ENCODE measurements at places on chromosomes 6 and 20. TPM values are rescaled to one million over a fixed set of nuclear protein-coding genes. Genes with fewer than 3 reads are reported as not detected.

DNA sequence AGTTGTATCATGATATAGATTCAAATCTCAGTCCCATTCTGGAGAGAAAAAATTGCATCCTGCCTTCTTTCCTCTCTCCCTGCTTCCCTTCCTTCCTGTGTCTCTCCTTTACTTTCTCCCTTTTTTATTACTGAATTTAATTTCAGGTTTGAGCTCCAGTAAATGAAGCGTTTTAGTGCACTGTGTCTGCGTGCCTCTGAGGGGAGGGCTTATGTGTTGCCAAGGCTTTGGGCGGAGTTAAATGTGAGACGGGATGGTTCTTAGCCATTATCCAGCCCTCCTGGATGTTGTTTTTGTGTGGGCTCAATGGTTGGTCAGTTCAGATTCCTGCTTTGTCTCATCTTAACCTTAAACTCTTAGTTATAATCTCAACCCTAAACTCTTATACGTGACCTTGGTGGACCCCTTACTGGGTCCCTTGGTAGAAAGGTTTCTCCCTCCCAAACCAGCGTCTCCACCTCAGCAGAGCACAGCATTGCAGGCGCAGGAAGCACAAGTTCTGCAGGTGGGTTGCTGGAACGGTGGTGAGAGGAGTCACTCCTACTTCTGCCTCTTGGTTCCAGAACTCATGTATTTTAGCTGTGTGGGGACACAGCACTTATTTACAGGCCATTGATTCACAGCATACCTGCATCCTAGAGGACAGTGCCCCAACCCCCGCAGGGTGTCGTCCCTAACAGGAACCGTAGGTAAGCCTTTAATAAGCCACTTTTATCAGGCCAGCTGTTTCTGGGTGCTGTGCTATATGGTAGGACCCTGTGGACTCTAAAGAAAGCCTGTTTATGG is 68.5 kb downstream of the DNAH8 start:
- no peak for DNase-seq

DNA sequence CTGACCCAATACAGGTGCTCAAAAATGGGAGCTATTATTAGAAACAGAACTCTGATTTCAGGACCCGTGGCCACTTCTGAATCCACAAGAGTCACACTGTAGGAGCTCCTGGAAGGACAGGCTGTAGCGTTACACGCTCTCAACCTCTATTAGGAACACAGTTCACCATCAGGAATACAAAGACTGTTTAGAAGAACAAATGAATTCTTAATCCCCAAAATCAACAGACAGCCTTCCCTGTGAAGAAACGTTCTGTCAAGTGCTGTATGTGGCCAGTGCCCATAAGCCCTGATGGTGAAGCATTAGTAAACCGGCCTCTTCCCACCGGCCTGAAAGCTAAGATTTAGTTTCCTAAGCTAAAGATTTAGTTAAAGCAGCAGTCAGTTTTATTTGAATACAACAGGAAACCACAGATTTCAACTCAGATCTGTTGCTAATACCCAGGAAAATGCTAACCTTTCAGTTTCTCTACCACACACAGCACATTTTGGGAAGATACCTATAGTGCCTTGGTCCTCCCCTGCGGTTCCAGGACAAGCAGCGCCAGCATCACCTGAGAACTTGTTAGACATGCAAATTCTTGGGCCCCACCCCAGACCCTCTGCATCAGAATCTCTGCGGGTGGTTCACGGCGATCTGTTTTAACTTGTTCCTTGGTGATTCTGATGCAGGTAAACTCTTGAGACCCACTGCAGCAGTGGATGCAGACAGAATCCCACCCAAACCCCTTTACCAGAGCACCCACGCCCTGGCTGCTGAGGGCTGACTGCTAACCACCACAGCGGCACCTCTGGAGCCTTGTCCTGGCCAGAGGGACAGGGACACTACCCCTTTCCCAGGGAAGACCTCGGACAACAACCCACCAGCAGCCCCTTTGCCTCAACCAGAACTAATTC is 33.4 kb downstream of the MTRES1 start:
- no peak for DNase-seq

DNA sequence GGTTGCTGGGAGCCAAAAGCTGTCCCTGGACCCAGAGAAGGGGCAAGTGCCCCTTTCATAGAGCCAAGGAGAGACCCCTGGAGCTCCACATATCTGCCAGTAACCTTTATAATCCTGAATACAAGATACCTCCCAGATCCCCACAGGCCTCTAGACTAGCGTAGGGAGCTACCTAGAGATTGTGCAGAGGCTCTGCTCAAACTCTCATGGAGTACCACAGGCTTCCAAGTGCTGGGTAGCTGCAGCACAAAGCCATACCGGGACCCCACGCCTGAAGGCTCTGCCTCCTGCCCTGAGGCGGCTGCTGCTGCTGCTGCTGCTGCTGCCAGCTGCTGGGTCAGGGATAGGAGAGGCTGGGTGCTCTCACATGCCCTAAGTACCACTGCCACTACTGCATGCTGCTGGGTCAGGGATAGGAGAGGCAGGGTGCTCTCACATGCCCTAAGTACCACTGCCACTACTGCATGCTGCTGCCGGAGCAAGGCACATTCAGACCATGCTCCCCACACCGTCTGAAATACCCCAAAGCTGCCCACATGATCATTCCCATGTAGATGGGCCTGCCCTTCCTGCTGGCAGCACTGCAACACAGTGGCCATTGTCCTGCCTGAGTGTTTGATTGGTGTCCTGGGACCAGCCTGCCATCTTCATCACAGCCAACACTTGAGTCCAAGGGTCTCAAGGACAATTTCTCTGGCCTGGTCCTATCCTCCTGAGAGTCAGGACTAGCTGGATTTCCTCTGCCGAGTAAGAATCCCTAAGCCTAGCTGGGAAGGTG is 1434.3 kb upstream of the ADGRB3 start:
- peak; percentile 59 for DNase-seq

MYT1 gene
- total RNA-seq: not detected

ZMYND8 gene
- total RNA-seq: 35.0 TPM

Measured in chondrocyte (in vitro differentiated cells).